Activated CD8-positive, alpha-beta T cell treated with anti-CD3 and anti-CD28 coated beads, Interleukin-2, amount 10 ng/mL, durations not matched to agents 7 days and 5 days (primary cell): ENCODE measurements at places on chromosomes 1 and 21. TPM values are rescaled to one million over a fixed set of nuclear protein-coding genes. Genes with fewer than 3 reads are reported as not detected.

DNA sequence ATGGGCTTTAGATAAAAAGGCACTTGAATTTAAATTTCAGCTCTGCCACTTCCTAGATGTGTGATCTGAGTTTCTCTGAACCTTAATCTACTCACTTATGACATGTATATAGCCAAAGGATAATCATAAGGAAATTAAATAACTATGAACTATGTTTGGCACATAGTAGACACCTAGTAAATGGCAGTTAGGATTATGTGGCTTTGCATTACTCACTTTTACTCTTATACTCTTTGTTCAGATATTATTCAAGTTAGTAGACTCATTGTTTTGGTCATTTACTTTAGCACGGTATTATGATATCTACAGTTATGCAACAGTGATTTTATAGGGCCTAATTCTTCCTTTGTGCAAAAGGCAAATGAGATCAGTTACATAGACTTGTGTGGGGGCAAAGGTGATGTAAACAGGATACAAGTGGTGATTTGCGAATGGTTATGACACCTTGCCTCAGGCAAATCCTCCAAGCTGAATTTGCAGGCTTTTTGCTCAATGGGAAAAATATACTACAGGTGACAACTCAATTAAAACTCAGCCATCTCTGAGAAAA is 297.2 kb upstream of the PBX1 start:
- no peak for DNase-seq

DNA sequence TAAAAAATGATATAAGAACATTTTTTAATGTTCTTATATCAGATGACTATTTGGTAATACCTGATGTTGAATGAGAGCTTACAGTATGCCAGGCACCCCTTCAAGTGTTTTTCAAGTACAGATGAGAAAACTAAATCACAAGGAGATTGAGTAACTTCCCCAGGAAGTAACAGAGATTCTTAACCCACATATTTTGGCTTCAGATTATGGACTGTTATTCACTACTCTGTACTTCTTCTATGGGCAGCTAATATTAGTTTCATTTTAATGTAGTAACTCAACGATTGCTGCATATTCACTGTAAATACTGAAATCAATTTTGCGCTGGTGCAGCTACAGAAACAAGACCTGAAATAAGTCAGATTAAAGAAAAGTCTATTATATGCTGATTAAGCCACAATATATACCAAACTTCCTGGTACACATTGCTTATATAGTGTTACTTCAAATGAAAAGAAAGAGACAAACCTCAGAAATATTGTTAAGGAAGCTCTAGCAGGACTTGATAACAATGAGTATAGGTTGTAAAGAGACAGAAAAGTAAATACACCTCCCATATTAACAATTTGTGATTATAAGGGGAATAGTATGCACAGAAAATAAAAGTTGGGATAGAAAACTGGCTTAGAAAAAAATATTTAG is 19.7 kb downstream of the DPYD start:
- no peak for DNase-seq

DNA sequence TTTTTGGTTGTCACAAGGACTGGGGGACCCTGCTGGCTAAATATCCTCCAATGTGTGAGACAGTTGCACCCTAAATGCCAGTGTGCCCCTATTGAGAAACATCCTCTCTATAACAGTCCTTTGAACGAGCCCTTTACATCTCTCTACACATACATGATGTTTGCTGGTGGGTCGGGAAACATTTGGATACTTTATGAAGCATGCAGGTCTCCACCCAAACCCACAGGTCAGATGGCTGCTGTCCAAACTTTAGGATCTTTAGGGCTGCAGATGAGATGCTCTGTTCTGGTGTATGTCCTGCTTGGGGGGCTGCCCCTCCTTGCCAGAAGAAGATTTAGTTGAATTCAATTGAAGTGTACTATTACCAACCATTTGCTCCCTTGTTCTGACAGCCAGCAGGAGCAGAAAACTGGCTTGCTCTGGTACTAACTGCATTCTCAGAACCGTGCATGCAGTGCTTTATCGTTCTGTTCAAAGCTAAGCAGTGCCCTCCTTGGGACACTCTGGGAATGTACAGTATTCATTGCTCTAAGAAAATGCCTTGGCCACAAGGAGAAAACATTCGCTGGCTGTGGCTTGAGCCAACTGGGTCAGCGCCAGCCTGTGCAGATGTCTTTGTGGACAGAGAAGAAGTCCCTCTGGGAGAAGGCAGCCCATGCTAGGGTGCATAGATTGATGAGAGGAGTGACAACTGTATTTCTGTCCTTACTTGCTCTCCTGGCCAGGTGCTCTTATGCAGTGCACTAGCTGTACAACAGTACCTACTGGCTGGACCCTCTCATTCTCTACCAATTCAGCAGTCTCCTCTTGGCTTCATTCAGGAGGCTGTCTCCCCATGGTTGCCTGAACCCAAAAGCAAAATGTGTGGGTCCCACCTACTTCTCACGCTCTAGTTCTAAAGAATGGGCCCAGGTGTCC is 61.4 kb upstream of the DIRAS3 start:
- no peak for DNase-seq

DNA sequence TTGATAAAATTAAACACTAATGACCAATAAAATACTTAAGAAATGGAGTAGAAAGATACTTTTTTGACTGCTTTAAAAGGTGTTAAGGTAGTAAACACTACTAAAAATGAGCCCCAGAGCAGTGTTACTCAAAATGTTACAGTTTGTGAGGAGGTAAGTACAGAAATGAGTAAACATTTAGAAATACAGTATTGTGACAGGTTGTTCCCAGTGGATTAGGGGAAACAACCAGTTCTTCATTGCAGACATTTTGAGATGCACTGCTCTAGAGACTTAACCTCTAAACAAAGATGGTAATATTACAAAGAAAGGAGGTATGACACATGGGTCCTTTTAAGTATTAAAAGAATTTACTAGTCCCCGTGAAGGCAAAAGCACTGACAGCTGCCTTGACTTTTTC is 12.7 kb downstream of the DHX9 start:
- no peak for DNase-seq

KCTD3 gene
- 1.9 TPM for total RNA-seq

SPATA45 gene
- not detected for total RNA-seq
